ENCODE measurements at places on chromosomes 2 and 18. TPM values are rescaled to one million over a fixed set of nuclear protein-coding genes. Genes with fewer than 3 reads are reported as not detected.

The SAP130 gene
- 6.6 TPM for total RNA-seq

The IMMT gene
- total RNA-seq, result 84.3 TPM

The DSG4 gene
- not detected for total RNA-seq

The TBR1 gene
- total RNA-seq, result under 0.01 TPM

The CYBRD1 gene
- 100 TPM for total RNA-seq

The ZBTB7C gene
- total RNA-seq, result under 0.01 TPM

The IL36RN gene
- total RNA-seq, result not detected

The TMEM247 gene
- not detected for total RNA-seq

The LTBP1 gene
- total RNA-seq, result 340 TPM

All from subcutaneous preadipocyte (primary cell).